ENCODE measurements at places on chromosomes 4 and X. TPM values are rescaled to one million over a fixed set of nuclear protein-coding genes. Genes with fewer than 3 reads are reported as not detected.

The HSFX4 gene
- total RNA-seq, result not detected

The CT45A2 gene
- total RNA-seq, result not detected

The NWD2 gene
- total RNA-seq, result not detected

The VSIG4 gene
- 377 TPM for total RNA-seq

The DCAF12L2 gene
- 0.09 TPM for total RNA-seq

The IGFBP7 gene
- 438 TPM for total RNA-seq

The AWAT2 gene
- not detected for total RNA-seq

The NELFA gene
- total RNA-seq, result 22.9 TPM

The AGTR2 gene
- total RNA-seq, result 0.55 TPM

The SATL1 gene
- total RNA-seq, result not detected

The ADGRA3 gene
- 20.6 TPM for total RNA-seq

The GAGE2A gene
- total RNA-seq, result not detected

The IL3RA gene
- 24.4 TPM for total RNA-seq

The VCX3B gene
- not detected for total RNA-seq

The HS6ST2 gene
- 6.9 TPM for total RNA-seq

The VCX3A gene
- not detected for total RNA-seq

The GALNT7 gene
- total RNA-seq, result 25.2 TPM

The NPY5R gene
- total RNA-seq, result 0.29 TPM

All from left lung (tissue), 14 donors.